Chondrocyte (in vitro differentiated cells): ENCODE measurements at places on chromosomes 16 and 17.
A peak's percentile ranks its signal among the peaks of the same experiment; 100 is the strongest.

DNA sequence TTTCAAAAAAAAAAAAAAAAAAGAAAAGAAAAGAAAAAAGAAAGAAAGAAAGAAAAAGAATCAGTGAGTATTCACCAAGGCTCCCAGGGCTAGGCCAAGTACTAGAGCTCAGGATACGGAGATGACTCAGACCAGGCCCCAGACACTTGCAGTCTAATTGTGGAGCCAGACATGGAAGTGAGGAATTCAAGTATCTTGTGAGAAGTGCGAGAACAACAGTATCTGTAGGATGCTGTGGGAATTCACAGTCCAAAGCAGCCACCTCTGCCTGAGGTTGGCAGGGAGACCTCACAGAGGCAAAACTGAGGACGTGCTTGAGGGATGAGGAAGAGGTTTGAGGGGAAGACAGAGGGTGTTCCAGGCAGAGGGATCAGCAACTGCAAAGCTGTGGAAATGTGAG, 14.0 kb upstream of the ALDOA start:
- no peak for DNase-seq

- DNase-seq, result no peak
Observed at GRCh38 chr17:27475070-27475673, 18.9 kb downstream of the KSR1 start.

DNA sequence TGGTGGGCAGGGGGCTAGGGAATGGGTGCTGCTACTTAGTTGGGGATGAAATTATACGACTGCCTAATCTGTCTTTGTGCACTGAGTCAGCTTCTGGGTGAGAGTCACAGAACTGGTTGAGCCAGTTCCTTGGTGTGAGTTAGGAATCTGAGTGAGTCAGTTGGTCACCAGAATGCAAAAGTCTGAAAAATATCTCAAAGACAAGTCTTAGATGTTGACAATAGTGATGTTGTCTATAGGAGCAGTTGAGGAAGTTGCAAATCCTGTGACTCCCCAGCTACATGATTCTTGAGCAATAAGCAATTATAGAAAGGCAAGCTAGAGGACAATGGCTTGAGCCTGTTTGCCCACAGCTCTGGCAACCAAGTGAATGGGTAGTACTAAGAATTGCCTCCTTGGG, 399.2 kb downstream of the CNTNAP4 start:
- DNase-seq, result no peak

DNA sequence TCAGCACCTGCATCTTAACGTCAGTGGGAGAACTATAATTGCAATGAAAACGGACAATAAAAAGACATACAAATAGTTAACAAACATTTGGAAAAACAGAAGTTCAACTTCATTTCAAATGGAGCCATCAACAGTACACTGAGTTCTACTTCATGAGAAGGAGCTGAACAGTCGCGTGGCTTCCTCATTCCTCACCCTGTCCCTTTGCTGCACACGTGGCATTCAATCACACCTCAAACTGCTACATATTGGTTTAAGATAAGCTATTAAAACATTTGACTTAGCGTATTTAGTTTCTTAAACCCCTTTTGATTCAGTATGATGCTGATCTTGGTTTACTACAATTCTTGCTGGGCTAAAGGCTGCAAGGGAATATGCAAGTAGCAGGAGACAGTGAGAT, 76.8 kb downstream of the CDK5R1 start:
- no peak for DNase-seq

DNA sequence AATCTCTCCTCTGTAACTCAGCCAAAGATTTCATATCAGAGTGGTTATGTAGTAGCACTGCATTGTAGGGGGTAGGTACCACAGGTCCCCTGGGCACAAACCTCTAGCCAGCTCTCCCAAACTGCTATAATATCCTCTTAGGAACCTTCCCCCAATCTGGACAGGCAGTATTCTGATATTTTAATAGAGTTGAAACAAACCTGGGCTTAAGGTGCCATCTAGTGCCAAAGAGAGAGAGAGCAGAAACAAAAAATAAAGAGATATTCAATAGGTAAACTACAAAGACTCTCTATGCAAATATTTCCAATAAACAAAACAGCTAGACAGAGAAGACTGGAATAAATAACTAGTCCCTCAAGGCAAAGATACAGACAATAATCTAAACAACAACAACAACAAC, 1070.0 kb downstream of the CDH11 start:
- DNase-seq, result no peak

DNA sequence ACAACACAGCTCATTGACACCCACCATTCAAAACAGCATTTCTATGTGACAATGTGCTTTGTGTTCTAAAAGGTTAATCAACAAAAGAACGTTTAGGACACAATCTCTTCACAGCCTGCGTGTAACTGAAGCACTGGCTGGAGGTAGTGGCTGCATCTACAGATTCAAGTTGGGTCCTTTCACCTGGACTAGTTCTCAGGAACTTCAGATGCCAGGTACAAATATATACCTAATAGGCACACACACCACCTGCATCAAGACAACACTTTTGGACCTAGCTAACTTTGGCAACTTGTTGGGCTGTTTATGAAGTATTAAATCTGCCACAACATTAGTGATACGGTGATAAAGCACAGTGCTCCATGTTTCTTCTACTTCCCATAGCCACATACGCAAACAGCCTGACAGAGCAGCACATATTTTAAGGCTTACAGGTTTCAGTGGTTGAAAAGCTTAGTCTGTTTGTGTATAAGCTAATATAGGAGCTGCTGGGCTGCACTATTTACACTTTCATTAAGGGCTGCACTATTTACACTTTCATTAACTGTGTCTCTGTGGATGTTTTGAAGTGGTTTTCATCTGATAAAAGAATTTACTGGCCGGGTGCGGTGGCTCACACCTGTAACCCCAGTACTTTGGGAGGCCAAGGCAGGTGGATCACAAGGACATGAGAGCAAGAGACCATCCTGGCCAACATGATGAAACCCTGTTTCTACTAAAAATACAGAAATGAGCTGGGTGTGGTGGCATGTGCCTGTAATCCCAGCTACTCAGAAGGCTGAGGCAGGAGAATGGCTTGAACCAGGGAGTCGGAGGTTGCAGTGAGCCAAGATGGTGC, 132.6 kb downstream of the PARN start:
- no peak for DNase-seq

DNA sequence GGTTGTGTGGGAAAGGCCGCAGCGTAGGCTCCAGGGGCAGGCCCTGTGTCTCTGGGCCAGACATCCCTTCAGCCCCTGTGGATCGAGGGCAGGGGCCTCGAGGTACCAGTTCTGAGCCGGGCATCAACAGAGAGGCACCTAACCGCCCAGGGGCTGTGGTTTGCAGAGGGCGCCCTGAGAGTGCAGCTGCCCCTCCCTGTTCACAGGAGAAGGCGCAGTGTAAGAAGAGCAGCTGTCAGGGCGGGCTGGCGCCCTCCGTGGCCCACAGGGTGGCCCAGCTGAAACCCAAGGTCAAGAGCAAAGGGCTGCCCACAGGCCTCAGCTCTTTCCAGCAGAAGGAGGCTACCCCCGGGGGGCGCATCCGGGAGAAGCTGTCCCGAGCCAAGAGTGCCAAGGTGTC, 56.5 kb downstream of the ACTG1 start:
- no peak for DNase-seq

DNA sequence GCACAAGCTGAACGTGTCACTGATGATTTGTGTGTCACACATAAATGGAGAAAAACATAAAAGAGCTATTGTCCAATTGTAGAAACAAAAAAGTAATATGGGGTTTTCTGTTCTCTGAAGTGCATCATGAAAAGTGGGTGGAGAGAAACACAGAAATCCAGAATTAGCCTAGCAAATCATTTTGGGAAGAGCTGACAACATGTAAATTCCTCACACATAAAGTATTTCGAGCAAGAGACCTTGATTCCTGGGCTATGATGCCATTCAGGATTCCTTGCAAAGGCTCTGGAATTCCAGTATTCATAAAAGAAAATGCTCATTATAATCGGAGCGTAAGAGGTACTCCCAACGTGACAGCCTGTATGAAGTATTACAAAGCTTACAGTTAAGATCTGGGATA, 1.1 kb downstream of the DCUN1D3 start:
- DNase-seq, result no peak

DNA sequence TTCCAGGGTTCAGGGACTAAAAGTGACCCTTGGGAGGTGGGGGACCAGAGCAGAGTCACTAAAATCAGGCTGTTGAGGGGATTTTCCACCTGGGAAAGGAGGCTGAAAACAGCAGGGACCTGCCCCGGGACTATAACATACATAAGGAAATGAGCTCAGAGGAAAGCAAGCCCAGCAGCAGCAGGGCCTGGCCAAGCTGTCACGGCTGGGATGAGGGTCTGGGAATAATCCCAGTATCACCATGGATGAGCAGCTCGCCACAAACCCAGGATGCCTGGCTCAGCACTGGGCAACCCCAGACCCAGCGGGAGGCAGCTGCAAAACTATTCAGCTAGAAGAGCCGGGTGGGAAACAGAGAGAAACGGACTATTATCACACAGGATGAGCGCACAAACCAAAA, 72.4 kb downstream of the RPH3AL start:
- DNase-seq, result no peak

DNA sequence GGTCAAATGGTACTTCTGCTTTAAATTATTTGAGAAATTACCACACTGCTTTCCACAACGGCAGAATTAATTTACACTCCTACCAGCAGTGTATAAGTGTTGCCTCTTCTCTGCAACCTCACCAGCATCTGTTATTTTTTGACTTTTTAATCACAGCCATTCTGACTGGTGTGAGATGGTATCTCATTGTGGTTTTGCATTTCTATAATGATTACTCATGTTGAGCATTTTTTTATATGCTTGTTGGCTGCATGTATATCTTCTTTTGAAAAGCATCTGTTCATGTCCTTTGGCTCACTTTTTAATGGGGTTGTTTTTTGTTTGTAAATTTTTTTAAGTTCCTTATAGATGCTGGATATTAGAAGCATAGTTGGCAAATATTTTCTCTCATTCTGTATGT, 446.7 kb downstream of the PMP22 start:
- DNase-seq, result no peak

DNA sequence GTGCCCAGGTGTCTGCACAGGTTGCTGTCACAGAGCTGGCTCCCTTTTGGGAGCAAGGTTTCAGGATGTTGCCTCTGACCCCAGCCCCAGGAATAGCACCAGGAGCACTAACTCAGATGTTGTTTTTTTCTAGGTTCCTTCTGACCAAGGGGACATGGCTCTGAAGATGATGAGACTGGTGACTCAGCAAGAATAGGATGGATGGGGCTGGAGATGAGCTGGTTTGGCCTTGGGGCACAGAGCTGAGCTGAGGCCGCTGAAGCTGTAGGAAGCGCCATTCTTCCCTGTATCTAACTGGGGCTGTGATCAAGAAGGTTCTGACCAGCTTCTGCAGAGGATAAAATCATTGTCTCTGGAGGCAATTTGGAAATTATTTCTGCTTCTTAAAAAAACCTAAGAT, 28.1 kb downstream of the SCPEP1 start:
- DNase-seq, result no peak

DNA sequence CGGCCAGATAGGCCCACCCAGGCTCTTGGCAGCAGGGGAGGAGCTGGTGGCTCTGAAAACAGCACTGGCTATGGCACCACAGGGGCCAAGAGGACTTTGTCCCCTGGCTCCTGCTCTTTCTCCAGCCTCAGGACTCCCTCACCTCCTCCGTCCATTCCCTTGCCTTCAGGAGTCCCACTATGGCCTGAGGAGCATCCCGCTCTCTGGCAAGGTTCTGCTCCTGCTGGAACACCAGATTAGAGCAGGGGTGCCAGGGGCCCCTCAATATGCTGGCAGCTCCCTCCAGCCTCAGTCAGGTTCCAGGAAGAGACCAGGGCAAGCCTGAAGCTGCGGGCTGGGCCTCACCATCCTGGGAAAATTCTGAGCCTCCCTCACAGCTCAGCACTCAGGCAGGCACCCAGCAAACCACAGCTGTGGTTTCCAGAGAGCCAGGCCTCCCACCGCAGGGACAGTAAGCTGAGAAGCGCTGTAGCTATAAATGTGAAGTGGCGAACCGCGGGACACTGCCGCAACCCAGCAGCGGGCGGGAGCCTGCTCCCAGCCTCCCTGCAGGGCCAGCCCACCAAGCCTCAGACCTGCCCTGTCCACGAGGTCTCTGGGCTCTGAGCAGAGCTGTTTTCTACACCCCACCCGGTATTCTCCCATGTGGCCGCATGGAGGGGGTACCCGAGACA, 25.7 kb downstream of the C17orf100 start:
- DNase-seq, result peak; percentile 75

DNA sequence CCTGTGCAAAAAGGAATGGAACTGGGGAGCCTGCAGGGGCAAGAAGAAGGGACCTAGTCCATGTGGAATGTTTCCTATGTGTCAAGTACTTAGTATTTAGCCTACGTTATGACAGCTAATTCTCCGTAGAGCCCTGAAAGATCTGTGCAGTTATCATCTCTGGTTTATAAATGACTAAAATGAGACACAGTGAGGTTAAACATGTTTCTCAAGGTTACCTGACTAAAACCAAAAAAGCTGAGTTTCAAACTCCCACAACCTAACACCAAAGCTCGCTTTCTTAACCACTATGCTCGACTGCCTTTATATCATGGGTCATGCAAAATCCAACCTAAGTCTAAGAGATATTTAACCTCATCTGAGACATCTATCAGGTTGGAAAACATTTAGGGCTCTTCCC, 53.3 kb upstream of the CCL2 start:
- no peak for DNase-seq

GRCh38 chr17:42159796-42160530, 5.2 kb upstream of the RAB5C start:
- no peak for DNase-seq

DNA sequence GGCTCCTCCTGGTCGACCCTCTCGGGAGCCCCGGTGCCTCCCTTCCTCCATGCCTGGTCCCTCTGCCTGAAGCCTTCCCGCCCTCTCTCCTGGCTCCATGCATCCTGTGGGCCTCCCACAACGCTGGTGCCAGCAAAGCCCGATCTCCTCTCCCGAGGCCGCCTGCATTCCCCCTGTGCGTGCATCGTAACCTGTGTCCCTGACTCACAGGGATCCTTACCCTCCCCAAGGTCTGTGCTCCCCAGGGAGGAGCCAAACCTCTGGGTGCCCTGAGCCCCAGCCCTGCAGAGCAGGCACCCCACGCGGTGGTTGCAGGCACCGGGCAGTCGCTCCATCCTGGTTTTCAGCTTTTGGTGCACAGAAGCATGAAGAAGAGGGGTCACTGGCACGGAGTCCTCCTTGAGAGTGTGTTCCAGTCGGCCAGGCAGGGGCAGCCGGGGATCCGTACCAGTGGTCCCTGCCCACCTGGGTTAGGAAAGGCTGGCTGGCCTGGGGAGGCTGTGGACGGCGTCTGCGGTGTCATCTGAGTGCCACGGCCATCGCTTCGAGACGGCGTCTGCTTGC, 1.8 kb upstream of the ENPP7 start:
- no peak for DNase-seq

- no peak for DNase-seq
Observed at GRCh38 chr17:3710951-3711383, 12.7 kb upstream of the HASPIN start.

- no peak for DNase-seq
Observed at GRCh38 chr17:74133740-74134139, 69.7 kb upstream of the RPL38 start.

DNA sequence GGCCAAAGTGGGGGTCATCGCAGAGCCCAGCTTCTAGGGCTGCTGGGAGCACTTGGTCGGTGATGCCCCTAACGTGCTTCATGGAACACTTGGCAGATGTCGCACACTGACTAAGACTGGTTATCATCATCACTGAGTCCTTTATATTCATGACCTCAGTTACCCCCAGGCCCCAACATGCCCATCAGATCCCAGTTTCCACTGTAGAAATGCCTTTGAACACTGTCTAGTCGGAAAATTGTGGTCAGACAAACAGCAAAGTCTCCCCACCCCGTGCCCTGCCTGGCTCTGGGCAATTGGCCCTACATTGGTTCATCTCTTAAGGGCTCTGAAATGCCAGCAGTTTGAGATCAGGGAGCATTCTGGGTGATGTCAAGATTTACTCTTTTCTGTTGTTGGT, 51.3 kb downstream of the NKD1 start:
- no peak for DNase-seq

GRCh38 chr16:66107661-66108060, 258.8 kb upstream of the CDH5 start:
- no peak for DNase-seq
